GM18507 (cell line): ENCODE measurements at places on chromosomes 16 and 17.

GRCh38 chr17:1931844-1932579, 93.1 kb downstream of the RTN4RL1 start:
- DNase-seq = no peak

- no peak for DNase-seq
Measured at GRCh38 chr17:32335687-32336086, 6.3 kb downstream of the C17orf75 start.

- DNase-seq = peak; percentile 79
Measured at GRCh38 chr16:566475-567372, at the start of gene NHLRC4. NHLRC4 (plus strand) TSS chr16:567005; CDS start chr16:568048, 1,043 bp downstream.

- DNase-seq = no peak
Measured at GRCh38 chr17:78821961-78822360, 18.7 kb downstream of the USP36 start.

- DNase-seq = no peak
Measured at GRCh38 chr16:49995720-49996119, 29.3 kb upstream of the CNEP1R1 start.
